Hippocampal formation (tissue), 2 donors: ENCODE measurements at places on chromosomes 2 and 18.

DNA sequence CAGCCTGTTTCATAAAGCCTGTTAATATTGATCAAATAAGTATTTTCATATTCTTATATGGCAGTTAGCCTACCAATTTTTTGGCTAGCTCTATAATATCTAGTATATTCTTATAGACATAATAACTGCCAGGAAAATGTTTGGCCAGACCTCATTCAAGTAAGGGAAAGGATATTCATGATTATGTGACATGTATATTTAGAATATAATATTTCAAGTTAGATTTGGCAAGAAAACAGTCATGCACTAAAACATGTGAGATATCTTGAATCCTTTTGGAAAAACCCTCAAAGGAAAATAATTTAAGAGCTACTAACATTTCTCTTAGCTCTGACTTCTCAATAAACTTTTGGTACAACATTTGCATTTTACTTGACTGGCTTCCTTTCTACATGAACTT is 694.1 kb downstream of the PLCL1 start:
- no peak for DNase-seq

DNA sequence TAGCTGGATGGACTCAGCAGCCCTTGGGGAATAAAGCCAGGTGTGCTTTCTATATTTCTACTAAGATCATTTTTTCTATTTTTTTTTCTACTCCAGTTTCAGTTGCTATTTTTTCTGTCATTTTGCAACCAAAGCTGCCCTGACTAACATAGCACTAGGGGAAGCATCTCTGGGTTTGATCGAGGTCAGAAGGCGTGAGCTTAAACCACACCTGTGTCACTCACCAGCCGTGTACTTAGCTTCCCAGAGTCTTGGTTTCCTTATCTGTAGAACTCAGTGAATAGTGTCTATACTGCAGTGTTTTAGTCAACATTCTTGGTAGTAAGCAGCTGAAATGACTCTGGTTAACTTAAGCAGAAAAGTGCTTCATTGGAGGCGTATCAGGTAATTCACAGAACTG is 489.6 kb upstream of the SPRED2 start:
- DNase-seq: no peak

DNA sequence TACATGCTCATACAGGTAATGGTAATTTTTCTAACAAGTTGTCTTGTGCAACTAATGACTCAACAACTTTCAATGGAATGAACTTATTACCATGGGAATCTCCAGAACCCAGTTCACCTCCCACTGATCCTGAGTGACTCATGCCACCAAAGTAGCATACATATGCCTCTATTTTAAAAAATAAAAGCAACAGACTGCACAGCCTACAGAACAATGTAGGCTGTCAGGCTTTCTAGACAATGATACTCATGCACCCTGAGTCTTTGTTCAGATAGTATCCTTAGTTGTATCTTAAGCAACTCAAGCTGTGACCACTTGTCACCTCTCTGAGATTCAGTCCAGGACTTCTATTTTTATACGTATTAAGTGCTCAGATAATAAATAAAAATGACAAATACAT is 531.0 kb upstream of the SETBP1 start:
- DNase-seq: no peak

GRCh38 chr2:43100362-43100882 is 126.0 kb downstream of the ZFP36L2 start:
- DNase-seq: no peak

- DNase-seq: no peak
These were observed 1.5 kb downstream of the CACNB4 start for GRCh38 chr2:152097290-152097800.

- DNase-seq: no peak
These were observed 57.8 kb upstream of the OTOS start for GRCh38 chr2:240198226-240198625.

DNA sequence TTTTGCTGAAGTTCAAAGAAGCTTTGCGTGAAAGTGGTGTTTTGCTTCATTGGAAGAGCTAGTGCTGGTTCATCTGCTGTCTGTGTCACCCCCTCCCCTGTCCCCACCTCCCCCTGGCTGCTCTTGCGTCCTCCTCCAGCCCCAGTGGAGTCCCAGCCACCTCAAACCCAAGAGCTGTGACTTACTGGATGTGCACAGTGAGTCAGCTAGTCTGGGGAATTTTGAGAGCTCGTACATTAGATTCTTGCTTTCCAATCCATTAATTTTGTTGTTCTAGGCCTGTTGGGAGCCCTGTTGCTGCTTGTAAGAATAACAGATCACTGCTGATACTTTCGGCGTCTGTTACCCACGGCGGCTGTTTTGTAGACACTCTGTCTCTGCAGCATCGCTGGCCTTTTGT is 412.1 kb downstream of the TSN start:
- DNase-seq: no peak

DNA sequence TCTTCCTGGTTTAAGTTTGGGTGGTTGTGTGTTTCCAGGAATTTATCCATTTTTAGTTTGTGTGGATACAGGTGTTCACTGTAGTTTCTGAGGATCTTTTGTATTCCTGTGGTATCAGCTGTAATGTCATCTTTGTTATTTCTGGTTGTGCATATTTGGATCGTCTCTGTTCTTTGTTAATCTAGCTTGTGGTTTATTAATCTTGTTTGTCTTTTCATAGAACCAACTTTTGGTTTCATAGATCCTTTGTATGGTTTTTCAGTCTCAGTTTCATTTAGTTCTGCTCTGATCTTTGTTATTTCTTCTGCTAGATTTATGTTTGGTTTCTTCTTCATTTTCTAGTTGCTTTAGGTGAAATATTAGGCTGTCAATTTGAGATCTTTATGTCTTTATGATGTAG is 202.4 kb upstream of the ZSWIM2 start:
- DNase-seq: no peak

DNA sequence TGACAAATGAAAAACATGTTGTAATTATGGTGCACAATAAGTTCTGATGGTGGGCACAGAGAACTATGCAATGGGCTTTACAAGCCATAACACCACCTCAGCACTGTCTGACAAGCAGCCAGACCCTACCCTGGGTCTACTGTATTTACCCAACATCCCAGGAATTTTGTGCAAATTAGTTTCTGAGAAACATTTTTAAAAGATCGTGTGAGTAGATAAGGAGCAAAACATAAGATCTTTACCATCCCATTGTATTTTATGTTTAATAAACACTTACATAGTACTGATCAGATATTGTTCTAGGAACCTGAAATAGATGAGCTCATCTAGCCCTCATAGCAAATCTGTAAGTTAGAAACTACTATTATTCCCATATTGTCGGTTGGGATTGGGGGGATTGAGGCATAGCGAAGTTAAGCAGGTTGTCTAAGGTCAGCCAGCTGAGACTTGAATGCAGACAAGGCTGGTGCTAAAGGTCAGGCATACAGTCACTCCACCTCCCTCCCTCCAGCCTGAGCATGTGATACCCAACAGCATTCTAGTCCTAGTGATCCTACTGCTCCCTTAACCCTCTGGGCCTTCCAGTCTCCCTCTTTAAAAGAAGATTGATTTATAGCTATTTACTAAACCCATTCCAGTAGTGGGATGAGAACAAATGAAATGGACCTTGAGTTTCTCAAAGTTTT is 67.4 kb upstream of the STAM2 start:
- DNase-seq: no peak

GRCh38 chr2:170743530-170744239 is 26.5 kb upstream of the ERICH2 start:
- no peak for DNase-seq

GRCh38 chr18:363301-364085 is 95.6 kb upstream of the THOC1 start:
- DNase-seq: no peak

DNA sequence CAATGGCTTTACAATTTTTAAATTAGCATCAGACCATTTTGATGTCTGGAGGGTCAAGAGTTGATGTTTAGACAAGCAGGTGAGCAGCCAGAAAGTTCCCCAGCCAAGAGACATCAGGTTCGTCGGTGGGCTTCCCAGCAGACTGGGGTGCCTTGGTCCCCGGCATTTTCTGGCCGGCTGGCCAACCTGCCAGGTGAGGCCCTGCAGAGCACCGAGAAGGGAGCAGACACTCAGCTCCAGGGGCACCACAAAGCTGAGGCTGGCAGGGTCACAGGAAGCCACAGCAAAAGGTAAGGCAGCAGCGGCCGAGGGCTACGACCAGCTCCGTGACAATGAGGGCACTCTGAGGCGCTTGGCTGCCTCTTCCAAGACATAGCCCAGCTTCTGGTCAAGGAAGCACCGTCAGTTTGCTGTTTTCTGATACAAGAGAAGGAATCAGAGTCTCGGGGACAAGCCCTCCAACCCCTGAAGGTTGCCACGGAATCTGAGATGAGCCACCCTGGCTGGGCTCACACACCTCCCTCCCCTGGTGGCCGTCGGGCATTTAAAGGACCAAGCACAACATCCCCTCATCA is 229.0 kb downstream of the MGAT5 start:
- no peak for DNase-seq

DNA sequence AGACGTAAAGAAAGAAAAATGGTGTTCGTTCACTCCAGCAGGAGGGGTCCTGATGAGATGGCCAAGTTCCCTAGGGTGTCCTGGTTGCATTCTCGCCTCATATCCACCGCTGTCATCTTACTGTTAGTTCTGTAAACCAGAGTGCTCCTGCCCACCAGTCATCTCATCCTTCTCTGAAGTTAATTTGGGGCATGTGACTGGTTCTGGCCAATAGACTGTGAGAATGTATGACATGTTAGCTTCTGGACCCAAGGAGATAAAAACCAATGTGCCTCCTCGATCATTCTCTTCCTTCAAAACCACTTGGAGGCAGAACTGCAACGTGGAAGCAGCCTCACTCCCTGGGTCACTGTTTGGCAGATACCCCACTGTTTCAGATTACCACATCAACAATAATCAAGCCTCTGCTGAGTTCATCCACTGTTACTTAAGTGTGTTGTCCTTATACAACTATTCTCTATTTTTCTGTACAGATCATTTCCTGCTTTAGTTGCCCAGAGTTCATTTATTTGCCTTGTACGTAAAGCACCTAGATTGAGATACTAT is 759.1 kb downstream of the TSN start:
- DNase-seq: no peak

- DNase-seq: no peak
These were observed 136.1 kb upstream of the FANCL start for GRCh38 chr2:58377181-58377580.

GRCh38 chr2:160920061-160920460 is 240.2 kb upstream of the TANK start:
- DNase-seq: no peak
